ENCODE measurements at places on chromosomes 1 and 21.

- DNase-seq, result no peak
Observed at GRCh38 chr1:20405893-20406604, 80.0 kb downstream of the CAMK2N1 start.

- no peak for DNase-seq
Observed at GRCh38 chr1:225338545-225338944, 89.3 kb downstream of the LBR start.

- no peak for DNase-seq
Observed at GRCh38 chr1:212035835-212036605, 472 bp downstream of the DTL start.

- peak; percentile 43 for DNase-seq
Observed at GRCh38 chr1:23526329-23527041, 4.5 kb downstream of the E2F2 start.

DNA sequence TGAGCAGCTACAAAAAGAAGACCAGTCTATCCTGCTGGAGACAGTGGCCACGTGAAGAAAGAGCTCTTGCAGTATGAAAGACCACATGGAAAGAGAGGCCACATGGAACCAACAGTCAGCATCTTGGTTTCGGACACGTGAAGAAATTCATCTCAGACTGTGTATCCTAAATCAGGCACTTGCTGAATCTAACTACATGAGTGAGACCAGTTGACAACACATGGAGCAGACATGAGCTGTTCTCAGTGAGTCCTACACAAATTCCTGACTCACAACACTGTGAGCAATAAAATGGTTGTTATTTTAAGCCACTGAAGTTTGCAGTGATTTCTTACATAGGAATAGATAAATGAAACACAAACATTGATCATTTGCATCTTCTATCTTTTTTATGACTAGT, 2.4 kb upstream of the TAF1A start:
- DNase-seq, result no peak
